Esophagus muscularis mucosa (tissue), 4 donors: ENCODE measurements at places on chromosomes 5 and 9. TPM values are rescaled to one million over a fixed set of nuclear protein-coding genes. Genes with fewer than 3 reads are reported as not detected.

GRCh38 chr5:62698756-62699155 is 120.1 kb downstream of the LRRC70 start:
- no peak for DNase-seq
- H3K27me3 ChIP-seq = no peaks in the 10 kb centered on the region

- H3K27me3 ChIP-seq = no peaks in the 10 kb centered on the region
- H3K36me3 ChIP-seq = no peaks in the 10 kb centered on the region
- no peak overlapping the region for H3K27ac ChIP-seq
- H3K4me3 ChIP-seq = no peak overlapping the region
- DNase-seq = no peak
- no peaks in the 10 kb centered on the region for H3K4me1 ChIP-seq
These were observed 25.6 kb downstream of the SLC6A3 start for GRCh38 chr5:1419476-1420210.

GRCh38 chr5:14781106-14781505 is 90.5 kb downstream of the ANKH start:
- peaks cover 9% of the 10 kb centered on the region for H3K4me1 ChIP-seq
- H3K36me3 ChIP-seq = no peaks in the 10 kb centered on the region
- no peak overlapping the region for H3K27ac ChIP-seq
- H3K27me3 ChIP-seq = no peaks in the 10 kb centered on the region
- no peak for DNase-seq

GRCh38 chr5:66963559-66963971 is 233.0 kb downstream of the CD180 start:
- H3K36me3 ChIP-seq = no peaks in the 10 kb centered on the region
- DNase-seq = peak; percentile 70
- no peaks in the 10 kb centered on the region for H3K27me3 ChIP-seq
- H3K4me3 ChIP-seq = no peak overlapping the region

DNA sequence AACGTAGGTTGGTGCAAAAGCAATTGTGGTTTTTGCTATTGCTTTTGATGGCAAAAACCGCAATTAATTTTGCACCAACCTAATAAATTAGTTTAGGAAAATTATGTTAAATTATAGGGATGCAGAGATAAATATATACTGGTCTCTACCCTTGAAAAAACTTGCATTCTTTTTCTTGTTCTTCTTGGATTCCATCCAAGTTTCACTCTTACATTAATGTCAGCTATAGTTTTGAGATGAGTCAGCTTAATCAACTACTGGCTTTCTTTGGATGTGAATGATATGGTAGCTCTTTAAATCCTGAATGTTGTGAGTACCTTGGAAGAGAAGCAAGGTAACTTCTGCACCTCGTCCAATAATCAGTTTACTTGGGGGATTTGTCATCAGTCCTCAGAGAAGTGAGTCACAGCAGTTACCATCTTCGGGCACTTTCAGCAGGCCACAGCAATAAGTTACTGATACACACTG is 549.0 kb upstream of the ZNF608 start:
- peaks cover 23% of the 10 kb centered on the region for H3K4me1 ChIP-seq
- H3K4me3 ChIP-seq = no peak overlapping the region
- no peaks in the 10 kb centered on the region for H3K27me3 ChIP-seq
- H3K27ac ChIP-seq = no peak overlapping the region

- no peaks in the 10 kb centered on the region for H3K36me3 ChIP-seq
- no peak overlapping the region for H3K27ac ChIP-seq
- DNase-seq = no peak
- no peak overlapping the region for H3K4me3 ChIP-seq
These were observed 364.4 kb upstream of the KIF2A start for GRCh38 chr5:61941637-61942036.

DNA sequence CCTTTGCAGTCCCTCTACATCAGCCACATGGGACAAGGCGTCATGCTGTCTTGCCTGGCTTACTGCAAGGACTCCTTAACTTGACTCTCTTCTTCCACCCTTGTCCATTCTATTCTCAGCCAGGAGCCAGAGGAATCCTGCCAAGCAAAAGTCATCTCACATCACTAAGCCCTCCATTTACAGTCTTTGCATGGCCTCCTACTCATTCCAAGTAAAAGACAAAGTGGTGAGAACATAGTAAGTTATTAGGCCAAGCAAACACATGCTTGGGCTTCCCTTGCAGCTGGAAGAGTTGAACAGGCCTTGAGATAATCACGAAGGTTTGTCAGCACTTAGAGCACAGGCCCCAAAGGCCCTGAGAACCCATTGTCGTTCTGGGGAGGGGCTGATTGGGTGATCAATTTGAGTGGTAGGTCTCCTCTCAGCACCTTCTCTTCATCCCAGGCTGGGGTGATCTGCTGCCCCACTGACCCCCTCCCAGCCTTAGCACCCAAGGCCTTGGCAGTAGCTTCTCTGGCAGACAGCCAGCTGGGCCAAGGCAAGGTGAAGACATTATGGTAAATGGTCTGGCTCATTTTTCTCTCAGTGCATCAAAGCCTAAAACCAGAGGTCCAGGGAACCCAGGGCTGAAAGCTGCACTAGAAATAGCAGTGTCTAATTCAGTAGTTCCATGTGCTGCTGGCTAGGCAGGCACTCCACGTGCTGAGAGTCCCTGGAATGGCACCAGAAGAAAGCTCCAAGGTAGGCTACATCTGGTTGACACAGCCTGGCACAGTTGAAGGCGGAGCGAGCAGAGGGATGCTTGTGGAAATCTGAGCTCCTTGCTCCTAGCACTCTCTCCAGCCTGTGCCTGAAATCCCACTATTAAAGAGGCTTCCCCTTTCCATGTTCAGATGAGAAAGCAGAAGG is 121.4 kb downstream of the ASTN2 start:
- H3K4me1 ChIP-seq = no peaks in the 10 kb centered on the region
- no peak for DNase-seq
- H3K27ac ChIP-seq = no peak overlapping the region
- no peaks in the 10 kb centered on the region for H3K27me3 ChIP-seq
- no peaks in the 10 kb centered on the region for H3K36me3 ChIP-seq

The LCN10 gene
- 7.0 TPM for total RNA-seq

The SLC6A3 gene
- not detected for total RNA-seq
